ENCODE measurements at places on chromosomes 4 and X. TPM values are rescaled to one million over a fixed set of nuclear protein-coding genes. Genes with fewer than 3 reads are reported as not detected.

- H3K4me1 ChIP-seq = no peaks in the 10 kb centered on the region
- H3K4me3 ChIP-seq = no peak overlapping the region
- no peaks in the 10 kb centered on the region for H3K36me3 ChIP-seq
- no peak overlapping the region for H3K27ac ChIP-seq
- DNase-seq = no peak
- no peaks in the 10 kb centered on the region for H3K27me3 ChIP-seq
Observed at GRCh38 chr4:18578307-18578706, 556.8 kb upstream of the LCORL start.

GRCh38 chrX:50704360-50704759 is 109.6 kb downstream of the SHROOM4 start:
- H3K36me3 ChIP-seq = no peaks in the 10 kb centered on the region
- no peak for DNase-seq
- no peak overlapping the region for H3K27ac ChIP-seq
- H3K4me1 ChIP-seq = no peaks in the 10 kb centered on the region

ALB gene
- total RNA-seq = 46,361 TPM

GRCh38 chr4:185567381-185568376 is 32.4 kb upstream of the PDLIM3 start:
- H3K4me3 ChIP-seq = no peak overlapping the region
- H3K36me3 ChIP-seq = no peaks in the 10 kb centered on the region
- peak; percentile 41 for DNase-seq
- H3K27ac ChIP-seq = peak overlapping the region; percentile 50
- H3K4me1 ChIP-seq = peaks cover 4% of the 10 kb centered on the region

DNA sequence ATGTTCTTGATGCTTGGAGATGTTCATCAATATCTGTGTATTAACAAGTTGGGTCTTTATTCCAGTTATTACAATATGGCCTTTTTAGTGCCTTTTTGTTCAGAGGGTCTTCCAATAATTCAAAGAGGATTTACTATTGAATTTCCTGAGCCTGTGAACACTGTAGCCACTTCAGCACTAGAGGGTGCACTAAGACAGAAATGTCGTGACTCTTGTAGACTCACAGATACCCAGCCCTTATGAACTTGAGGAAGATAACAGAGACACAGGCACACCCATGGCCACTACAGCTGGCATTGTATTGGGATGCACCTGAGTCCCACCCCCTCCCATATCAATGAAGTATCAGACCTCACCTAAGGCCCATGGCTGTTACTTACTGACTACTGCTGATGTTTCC is 54.4 kb upstream of the ACTRT1 start:
- H3K36me3 ChIP-seq = no peaks in the 10 kb centered on the region
- H3K4me3 ChIP-seq = no peak overlapping the region
- no peaks in the 10 kb centered on the region for H3K27me3 ChIP-seq
- H3K27ac ChIP-seq = no peak overlapping the region
- no peaks in the 10 kb centered on the region for H3K4me1 ChIP-seq

GRCh38 chrX:16458208-16458607 is 191.8 kb upstream of the S100G start:
- H3K4me1 ChIP-seq = no peaks in the 10 kb centered on the region
- no peak overlapping the region for H3K27ac ChIP-seq
- no peak for DNase-seq
- H3K27me3 ChIP-seq = no peaks in the 10 kb centered on the region
- no peaks in the 10 kb centered on the region for H3K36me3 ChIP-seq
- H3K4me3 ChIP-seq = no peak overlapping the region

GRCh38 chrX:129945131-129945530 is 37.3 kb upstream of the BCORL1 start:
- H3K27me3 ChIP-seq = no peaks in the 10 kb centered on the region
- no peak overlapping the region for H3K27ac ChIP-seq
- no peaks in the 10 kb centered on the region for H3K4me1 ChIP-seq
- DNase-seq = no peak
- H3K36me3 ChIP-seq = no peaks in the 10 kb centered on the region

NUP62CL gene
- 0.18 TPM for total RNA-seq

- no peak overlapping the region for H3K4me3 ChIP-seq
- no peaks in the 10 kb centered on the region for H3K36me3 ChIP-seq
- H3K4me1 ChIP-seq = no peaks in the 10 kb centered on the region
- no peaks in the 10 kb centered on the region for H3K27me3 ChIP-seq
- H3K27ac ChIP-seq = no peak overlapping the region
- no peak for DNase-seq
Observed at GRCh38 chrX:80022363-80023031, 7.9 kb downstream of the TBX22 start.

MRFAP1L1 gene
- 18.9 TPM for total RNA-seq

DNA sequence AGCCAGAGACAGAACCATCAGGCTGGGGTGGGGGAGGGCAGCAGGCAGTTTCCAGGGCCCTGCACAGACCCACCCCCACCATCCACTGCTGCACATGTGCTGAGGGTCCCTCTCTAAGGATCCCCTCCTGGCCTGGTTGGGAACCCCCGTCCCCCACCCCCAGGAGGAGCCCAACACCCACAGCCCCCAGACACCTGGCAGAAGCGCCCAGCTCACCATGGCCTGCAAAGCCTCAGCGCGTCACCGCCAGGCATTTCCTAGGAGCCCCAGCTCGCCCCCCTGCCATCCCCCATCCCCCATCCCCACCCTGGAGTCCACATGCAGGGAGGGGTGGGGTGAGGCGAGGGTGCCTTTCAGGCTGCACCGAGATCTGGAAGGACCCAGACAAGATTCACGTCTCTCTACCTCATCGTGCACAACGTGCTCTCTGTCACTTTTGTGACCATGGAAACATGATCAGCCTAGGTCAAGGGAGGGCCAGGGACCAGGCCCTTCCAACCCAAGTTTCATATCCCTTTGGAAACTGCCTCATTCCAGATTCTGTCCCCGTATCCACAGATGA is 9.3 kb downstream of the MXD4 start:
- peak; percentile 35 for DNase-seq
- H3K27ac ChIP-seq = no peak overlapping the region
- H3K4me3 ChIP-seq = no peak overlapping the region
- H3K36me3 ChIP-seq = peaks cover 2% of the 10 kb centered on the region
- no peaks in the 10 kb centered on the region for H3K27me3 ChIP-seq

DNA sequence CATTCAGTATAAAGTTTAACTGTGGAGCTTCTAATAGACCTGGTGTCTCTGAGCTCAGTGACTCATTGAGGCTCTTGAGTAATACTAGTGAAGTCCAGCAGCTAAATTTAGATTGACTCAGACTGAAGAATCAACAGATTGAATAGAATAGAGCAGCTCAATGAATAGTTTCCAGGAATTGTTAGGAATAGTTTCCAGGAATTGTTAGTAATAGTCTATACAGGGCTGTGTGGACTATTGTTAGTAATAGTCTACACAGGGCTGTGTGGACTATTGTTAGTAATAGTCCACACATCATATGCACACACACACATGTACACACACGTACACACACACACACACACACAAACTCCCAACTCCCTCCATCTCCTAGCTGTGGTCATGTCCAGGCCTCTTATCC is 3.0 kb downstream of the GIMD1 start:
- no peaks in the 10 kb centered on the region for H3K4me1 ChIP-seq
- H3K36me3 ChIP-seq = no peaks in the 10 kb centered on the region
- no peak for DNase-seq
- no peak overlapping the region for H3K27ac ChIP-seq

MAGEA12 gene
- total RNA-seq = not detected

DNA sequence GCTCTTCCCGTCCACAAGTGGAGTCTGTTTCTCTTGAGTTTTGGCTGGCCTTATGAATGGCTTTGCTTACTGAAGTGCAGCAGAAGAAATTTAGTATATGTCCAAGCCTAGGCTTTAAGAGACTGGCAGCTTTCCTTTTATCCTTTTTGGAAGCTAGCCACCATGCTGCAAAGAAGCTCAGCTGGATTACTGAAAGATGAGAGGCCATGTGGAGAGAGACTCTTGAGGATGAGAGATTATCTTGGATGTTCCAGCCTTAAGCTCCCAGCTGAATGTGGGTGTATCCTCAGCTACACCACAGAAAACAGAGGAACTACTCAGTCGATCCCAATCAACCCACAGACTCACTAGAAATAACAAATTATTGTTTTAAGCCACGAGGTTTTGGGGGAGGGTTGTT is 12.5 kb downstream of the CCNG2 start:
- no peak for DNase-seq
- no peaks in the 10 kb centered on the region for H3K36me3 ChIP-seq

CLTRN gene
- 10.1 TPM for total RNA-seq

DNA sequence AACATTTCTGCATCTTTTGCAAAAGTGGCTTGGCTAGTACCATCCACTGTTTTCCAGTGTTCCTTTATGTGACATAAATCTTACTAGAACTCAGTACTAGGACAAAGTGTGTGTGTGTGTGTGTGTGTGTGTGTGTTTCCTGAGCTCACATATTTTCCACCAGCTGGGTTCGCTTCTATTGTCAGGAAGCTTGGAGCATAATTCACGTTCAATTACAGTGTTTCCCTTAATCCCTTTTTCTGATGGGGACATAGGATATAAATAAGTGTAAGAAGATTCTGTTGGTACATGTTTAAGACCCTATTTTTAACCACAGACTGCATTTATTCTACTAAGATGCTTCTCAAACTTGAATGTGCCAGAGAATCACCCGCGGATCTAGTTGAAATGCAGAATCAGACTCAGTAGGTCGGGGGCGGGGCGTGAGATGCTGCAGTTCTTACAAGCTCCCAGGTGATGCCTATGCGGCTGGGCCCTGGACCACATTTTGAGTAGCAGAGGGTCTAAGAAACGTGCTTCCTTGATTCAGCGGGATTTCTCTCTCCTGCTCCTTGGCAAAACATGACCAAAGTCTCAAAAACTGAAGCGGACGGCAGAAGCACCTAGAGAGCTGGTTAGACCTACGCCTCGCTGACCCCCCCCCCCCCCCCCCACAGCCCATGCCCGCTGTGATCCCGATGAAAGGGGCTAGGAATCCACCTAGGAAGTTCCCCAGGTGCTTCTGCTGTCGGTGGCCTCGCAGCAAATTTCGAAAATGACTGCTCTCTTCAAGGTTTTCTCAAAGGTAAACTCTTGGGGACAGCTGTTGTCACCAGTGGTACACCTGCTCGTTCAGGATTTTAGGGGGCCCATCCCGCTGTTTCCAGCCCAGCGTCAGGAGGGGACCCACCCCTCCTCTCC is 797 bp downstream of the CD99L2 start:
- H3K27ac ChIP-seq = peak overlapping the region; percentile 67
- H3K36me3 ChIP-seq = no peaks in the 10 kb centered on the region
- H3K27me3 ChIP-seq = no peaks in the 10 kb centered on the region
- DNase-seq = peak; percentile 45

CCSER1 gene
- 0.15 TPM for total RNA-seq

DNA sequence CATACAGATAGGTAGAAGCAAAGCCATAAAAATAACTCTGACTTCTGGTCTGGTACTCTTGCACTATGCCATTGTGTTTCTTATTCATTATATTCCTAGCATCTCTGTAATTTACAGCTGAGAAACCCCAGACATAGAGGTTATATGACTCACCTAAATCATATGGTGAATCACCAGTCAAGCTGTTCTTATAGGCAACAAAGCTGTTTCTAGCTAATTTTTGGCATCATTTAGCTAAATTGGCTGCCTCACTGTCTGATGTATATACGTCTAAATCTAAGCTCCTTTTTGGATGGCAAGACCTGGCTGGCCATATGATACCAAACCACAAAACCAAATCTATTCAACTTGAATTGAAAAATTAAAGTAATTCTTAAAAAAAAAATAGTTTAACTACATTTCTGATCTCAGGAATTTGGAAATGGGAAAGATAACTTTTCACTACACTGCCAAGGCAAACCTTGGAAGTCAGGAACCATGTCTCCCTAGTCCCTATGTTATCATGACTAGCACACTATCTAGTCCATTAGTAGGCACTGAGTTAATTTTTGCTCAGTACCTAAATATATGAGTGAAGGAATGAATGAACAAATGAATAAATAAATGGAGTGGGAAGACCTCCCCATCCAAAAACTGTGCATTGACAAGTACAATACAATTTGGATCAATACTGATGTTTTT is 41.3 kb upstream of the STAG2 start:
- H3K4me1 ChIP-seq = no peaks in the 10 kb centered on the region
- no peaks in the 10 kb centered on the region for H3K36me3 ChIP-seq
- DNase-seq = no peak
- H3K4me3 ChIP-seq = no peak overlapping the region

PSAPL1 gene
- not detected for total RNA-seq

MAGEA2 gene
- not detected for total RNA-seq

Data from right lobe of liver (tissue), 6 donors.